ENCODE measurements at places on chromosomes 13 and 19.

- peak; percentile 53 for DNase-seq
Observed at GRCh38 chr13:99357131-99357596, 50.0 kb upstream of the GPR183 start.

DNA sequence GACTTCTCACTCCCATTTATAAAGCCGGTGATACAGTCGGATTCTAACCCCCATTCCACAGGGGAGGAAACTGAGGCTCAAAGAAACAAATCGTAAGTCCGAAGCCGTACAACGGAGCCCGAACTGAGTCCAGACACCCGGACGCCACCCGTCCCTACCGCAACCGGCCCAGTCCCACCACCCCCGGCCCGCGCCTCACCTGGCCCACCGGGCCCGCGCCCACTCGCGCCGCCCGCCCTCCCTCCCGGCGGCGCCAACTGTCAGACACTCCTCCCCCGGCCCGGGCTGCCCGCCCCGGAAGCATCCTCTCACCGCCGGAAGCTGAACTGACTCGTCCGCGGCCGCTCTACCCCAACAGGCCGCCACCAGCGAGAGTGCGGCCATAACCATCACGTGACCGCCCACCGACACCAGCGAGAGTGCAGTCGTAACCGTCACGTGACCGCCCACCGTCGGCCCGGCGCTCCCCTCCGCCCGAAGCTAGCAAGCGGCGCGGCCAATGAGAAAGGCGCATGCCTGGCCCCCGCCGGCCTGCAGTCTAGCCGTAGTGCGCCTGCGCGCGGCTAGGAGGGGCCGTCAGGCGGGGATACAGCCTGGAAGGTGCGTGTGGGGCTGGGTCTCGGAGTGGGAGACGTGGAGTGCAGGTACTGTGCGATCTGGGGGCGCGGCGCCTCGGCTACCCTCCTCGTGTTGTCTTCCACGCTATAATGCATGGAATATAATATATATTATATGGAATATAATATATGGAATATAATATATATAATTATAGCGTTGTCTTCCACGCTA lies at the start of the genes C19orf47 and PLD3:
TSS of gene C19orf47 (minus strand) at position 273 of the 789 bp plus-strand sequence. CDS start 6,540 bp downstream, outside the sequence.
TSS of gene PLD3 (plus strand) at position 571 of the 789 bp plus-strand sequence. CDS start 17,789 bp downstream, outside the sequence.
- DNase-seq, result peak; percentile 100

- DNase-seq, result peak; percentile 18
Observed at GRCh38 chr19:17706750-17707181, 12.5 kb upstream of the MAP1S start.

- no peak for DNase-seq
Observed at GRCh38 chr19:38425810-38426466, at the start of gene RASGRP4. RASGRP4 (minus strand) TSS chr19:38426219; CDS start chr19:38426091, 128 bp downstream.

- peak; percentile 16 for DNase-seq
Observed at GRCh38 chr19:6362351-6362801, 1.0 kb downstream of the CLPP start.

- no peak for DNase-seq
Observed at GRCh38 chr19:30540761-30541160, 168.6 kb downstream of the ZNF536 start.

- DNase-seq, result no peak
Observed at GRCh38 chr19:35522745-35523327, 5.3 kb downstream of the SBSN start.

DNA sequence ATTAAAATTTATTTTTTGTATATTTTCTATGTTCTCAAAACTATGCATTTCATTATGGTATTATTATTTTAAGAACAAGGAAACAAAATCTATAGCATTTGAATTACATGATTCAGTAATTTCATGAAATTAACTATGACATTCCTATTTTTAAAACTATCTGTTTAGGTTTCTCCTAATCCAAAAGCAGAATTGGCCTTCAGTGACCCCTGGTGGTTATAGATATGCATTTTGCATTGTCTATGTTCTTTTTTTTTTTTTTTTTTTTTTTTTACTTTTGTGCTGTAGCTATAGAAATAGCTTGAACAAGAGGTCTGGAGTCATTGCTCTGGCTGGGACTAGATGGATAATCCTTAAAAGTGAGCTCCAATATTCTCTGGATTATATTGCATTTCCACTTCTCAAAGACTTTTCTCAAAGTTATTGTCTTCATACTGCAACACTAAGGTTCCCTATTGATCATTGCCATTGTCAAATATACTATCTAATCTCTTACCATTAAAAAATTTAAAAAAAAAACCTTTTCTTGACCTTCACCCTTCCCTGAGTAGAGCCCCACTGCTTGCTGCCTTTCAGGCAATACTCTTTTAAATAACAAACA lies 15.9 kb upstream of the DNAJC3 start:
- peak; percentile 83 for DNase-seq

GRCh38 chr13:51826606-51827005 lies 18.4 kb downstream of the TMEM272 start:
- no peak for DNase-seq

- DNase-seq, result no peak
Observed at GRCh38 chr19:29541473-29542253, 15.9 kb downstream of the VSTM2B start.

- DNase-seq, result no peak
Observed at GRCh38 chr19:48379058-48379457, 12.3 kb downstream of the KDELR1 start.

DNA sequence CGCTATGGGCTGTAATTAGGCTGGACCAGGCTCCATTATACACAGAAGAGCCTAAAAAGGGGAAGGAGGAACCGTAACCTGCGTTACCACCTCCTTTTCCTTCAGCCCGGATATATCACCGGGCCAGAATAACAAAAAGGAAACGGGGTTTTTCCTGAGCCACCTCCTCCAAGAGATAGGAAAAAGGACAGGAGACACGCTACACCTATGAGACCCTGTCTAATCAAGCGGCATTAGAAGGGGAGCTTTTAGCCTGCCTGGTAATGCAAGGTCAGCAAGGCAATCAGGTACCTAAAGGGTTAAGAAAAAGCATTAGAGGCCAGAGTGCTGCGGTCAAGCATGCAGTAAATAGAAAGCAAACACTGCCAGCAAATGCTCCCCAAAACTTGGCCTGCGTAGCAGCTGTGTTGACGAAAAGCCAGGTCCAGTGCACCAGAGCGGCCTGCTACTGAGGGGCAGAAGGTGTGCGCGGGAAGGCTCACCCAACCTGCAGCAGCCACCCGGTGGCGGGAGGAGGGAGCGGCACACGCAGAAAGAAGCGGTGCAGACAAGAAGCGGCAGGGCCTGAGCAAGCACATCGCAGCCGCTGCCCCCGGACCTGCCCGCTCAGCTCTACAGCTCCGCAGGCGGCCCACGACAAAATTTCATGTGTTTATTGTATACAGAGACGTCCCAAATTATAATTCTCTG lies 1466.1 kb downstream of the UQCRFS1 start:
- peak; percentile 43 for DNase-seq

- DNase-seq, result no peak
Observed at GRCh38 chr19:43634506-43634871, 5.2 kb downstream of the CADM4 start.

- DNase-seq, result no peak
Observed at GRCh38 chr13:39575641-39576238, 27.3 kb downstream of the LHFPL6 start.

DNA sequence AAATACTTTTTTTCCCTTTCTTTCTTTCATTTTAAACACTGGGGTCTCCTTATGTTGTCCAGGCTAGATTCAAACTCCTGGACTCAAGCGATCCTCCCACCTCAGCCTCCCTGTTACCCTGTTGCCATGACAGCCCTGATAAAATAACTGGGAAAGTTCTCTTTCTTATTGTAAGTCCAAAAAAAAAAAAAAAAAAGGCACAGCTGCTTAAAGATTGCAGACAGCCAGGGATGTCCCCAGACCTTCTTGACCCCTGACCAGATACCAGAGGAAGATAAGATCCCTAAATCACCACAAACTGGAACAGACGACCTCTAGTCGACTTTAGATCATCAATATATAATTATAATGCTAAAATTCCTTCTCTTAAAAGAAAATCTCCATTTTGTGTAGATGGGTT lies 1.1 kb upstream of the MVB12A start:
- no peak for DNase-seq

DNA sequence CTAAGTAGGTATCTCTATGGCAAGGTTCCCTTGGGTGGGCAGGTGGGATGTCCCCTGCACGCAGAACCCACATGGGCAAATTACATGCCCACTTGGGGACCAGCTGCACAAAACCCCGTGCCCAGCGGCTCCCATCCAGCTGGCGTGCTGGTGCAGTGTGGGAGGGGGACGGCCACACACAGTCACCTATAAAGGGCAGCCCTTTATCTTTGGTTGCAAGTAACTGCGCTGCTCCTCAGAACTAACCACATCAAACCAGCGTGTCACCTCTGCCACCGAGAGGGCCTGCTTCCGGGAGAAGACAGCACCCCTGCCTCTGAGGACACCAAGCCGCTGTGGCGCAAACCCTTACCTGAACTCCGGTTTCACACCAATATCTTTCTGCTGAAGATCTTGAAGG lies 32.2 kb downstream of the ANKRD27 start:
- DNase-seq, result no peak

DNA sequence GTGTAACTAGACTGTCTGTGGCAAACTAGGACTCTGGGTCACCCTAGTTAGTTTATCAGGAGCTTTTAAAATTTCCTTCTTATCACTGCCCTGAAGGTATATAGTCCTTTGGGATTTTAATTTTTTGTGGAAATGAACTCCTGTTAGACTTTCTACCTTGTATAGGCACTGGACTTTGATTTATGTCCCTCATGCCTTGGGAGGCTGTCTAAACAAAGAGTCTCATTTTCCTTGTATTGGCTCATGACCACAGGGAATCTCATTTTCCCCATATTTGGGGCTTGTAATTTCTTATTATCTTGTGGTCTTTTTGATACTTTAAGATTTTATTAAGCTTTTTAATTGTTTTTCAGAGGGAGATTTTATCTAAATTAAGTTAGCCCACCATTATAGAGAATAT lies 21.4 kb downstream of the KCTD4 start:
- no peak for DNase-seq

DNA sequence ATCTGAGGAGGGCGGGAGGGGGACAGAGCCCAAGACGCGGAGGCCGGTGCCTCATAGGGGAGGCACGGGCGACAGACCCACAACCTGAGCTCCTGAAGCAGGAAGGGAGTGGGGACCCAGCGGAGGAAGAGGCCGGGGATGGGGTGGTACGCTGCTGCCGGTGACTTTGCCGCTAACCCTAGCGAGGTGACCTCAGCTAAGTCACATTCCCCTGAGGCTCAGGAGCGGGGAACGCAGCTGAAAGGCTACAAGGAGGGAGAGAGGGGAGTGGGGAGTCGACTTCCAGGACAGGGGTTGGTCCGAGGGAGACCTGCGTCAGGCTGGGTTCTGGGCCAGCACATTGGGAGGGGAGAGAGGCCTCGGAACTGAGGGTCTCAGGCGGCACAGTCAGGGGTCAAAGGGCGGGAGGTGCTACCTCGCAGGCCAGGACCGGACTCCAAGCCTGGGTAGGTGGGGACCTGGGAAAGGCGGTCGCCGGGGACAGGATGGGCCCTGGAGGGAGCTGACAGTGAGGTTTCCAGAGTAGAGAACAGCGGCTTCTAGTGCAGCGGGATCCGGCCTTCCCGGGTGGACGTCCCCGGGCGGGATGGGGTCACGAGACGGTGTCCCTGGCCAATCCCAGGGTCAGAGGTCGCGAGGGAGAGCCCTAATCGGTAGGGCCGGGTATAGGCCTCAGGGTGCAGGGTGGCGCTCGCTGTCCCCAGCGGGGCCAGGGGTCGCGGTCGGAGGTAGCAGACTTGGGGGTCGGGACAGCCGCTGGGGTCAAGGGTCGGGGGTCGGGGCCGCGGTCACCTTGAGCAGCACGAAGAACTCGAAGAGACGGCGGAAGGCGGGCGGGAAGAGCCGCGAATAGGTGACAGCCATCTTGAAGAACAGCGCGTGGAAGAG lies 699 bp downstream of the TMEM259 start:
- peak; percentile 50 for DNase-seq

DNA sequence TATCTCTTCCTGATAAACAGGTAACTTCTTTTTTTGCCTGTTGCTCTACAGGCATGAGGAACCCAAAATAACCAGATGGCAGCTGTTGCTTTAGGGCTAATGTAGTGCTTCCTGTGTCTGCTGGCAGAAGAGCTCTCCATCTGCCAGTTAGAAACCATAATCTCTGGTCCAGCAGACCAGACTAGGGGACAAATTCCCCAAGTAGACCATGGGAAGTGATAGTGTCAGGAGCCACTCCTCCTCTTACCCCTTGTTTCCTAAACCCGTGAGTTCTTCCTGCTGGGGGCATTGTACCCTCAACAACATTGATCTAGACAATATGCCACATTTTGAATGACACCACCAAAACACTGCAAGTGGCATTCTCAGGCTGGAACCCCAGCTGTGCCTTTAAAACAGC lies 135.9 kb downstream of the DLEU7 start:
- DNase-seq, result no peak

DNA sequence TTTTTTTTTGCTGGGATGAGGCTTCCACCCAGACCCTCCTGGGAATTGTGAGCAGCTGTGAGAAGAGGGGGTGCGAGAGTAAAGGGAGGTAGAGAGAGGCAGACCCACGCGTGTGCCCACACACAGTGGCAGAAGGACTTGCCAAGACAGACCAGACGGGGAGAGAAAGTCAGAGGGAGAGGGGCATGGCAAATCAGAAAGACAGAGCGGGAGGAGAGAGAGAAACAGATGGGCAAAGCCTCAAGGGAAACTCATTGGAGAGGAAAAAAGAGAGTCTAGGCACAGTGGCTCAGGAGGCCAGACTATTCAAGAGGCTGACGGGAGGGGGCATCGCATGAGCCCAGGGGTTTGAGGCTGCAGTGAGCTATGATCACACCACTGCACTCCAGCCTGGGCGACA lies 17.0 kb downstream of the CATSPERG start:
- no peak for DNase-seq

GRCh38 chr13:46896341-46897137 lies at the start of gene HTR2A:
HTR2A (minus strand) TSS chr13:46897053; CDS start chr13:46895906, 1,147 bp downstream.
- DNase-seq, result peak; percentile 53

GRCh38 chr19:54448040-54448773 lies 792 bp upstream of the LENG8 start:
- peak; percentile 78 for DNase-seq

DNA sequence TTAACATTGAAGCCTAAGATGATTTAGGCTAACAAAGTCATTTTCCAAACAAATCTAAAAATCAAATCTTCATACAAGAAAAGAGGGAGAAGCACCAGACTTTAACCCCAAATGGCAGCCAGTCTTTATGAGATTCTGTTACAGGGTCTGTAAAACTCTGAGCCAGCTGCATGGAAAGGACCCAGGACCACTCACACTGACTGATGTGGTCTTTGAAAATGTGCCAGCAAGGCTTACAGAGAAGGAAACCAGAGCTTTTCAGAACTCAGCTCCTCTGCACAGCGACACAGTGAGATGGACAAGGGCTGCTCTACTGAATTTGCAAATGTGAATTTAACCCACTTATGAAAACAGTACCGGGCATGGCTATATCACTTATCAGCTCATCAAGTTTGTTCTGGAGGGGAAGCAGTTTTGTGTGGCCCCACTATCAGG lies 98.8 kb upstream of the SERP2 start:
- DNase-seq, result no peak

- DNase-seq, result peak; percentile 59
Observed at GRCh38 chr13:41961466-41961760, 504 bp upstream of the VWA8 start.

All from adipocyte (in vitro differentiated cells).